ENCODE measurements at places on chromosomes 4 and X.

DNA sequence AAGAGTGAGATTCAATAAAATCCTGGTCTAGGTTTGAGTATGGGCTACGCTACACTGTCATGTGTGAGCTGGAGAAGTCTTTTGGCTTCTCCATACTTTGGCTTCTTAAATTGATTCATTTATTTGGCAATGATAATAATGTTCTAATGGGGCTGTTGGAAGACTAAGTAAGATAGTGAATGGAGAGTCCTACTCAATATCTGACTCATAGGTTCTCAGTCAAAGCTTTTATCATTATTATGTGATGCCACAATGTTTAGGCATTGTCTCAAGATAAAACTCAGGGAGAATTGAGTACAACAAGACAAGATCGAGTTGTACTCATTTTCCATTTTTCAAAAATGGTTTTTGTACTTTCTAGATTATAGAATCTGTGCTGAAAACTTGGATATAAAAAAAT lies 92.5 kb upstream of the VEGFC start:
- no peak for DNase-seq

GRCh38 chrX:150845091-150845490 lies 53.4 kb downstream of the CD99L2 start:
- no peak for DNase-seq

DNA sequence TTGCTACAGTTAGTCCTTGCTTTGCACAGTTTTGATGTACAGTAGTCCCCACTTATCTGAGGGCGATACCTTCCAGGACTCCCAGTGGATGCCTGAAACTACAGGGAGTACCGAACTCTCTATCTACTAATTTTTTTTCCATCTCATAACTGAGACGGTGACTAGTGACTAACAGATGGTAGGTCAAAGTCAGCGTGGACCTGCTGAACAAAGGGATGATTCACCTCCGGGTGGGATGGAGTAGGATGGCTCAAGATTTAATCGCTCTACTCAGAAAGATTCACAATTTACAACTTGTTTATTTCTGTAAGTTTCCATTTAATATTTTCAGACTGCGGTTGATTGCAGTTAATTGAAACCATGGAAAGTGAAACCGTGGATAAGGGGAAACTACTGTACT lies 655.8 kb downstream of the ZNF674 start:
- DNase-seq, result no peak

DNA sequence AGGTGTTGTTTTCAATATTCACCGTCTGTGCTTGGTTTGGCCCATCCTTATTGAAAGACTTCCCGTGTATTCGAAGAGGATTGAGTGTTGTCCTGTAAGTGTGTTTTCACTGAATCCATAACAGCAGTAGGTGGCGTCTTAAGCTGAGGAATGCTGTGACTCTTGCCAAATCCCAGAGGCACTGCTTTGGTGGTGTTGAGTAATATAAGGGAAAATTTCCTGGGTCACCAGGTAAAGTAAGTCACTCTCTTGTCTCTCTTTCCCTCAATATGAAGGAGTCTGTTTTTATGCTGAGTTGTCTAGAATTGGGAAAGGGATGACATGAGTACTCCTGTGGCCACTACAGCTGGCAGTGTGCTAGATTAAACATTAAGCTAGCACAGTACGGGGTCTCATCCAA lies 146.7 kb upstream of the ZXDB start:
- no peak for DNase-seq

GRCh38 chr4:5284517-5284916 lies 233.2 kb downstream of the STK32B start:
- DNase-seq, result no peak

DNA sequence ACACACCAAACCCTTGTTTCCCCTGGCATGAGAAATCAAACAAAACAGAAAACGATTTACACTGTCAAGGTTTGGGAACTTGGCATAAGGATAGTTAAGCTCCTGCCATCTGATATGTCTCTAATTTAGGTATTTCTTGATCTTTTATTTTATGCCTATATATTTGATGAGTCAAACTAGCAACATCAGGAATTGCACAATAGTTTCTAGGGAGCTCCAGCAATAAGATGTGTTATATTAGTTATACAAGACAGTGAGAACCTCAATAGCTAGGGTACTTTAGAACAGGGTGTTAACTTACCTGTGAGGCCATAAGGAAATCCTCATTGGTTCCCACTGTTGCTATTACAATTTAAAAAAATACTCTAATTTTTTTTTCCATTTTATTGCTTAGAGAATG lies 474.2 kb downstream of the GBA3 start:
- no peak for DNase-seq

- DNase-seq, result no peak
Measured at GRCh38 chrX:16826207-16826606, 39.9 kb downstream of the TXLNG start.

DNA sequence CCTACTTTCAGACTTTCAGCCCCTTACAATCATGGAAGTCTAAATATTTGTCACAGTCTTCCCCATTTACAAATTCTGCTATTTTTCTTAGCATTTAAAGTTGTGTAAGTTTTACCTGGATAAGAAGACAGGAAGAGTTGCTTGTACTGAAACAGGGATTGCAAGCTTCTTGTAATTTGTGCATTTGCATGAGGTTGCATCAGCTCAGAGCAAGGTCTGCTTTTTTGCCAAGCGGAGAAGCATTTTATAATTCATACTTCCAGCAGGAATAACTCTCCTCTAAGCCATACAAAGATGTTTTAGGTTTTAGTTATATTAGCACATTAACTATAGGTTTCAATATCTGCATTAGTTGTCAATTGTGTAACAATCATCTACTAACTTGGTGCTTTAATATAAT lies 922.0 kb upstream of the PABPC4L start:
- DNase-seq, result no peak

GRCh38 chrX:117996408-117996807 lies 120.2 kb downstream of the KLHL13 start:
- no peak for DNase-seq

DNA sequence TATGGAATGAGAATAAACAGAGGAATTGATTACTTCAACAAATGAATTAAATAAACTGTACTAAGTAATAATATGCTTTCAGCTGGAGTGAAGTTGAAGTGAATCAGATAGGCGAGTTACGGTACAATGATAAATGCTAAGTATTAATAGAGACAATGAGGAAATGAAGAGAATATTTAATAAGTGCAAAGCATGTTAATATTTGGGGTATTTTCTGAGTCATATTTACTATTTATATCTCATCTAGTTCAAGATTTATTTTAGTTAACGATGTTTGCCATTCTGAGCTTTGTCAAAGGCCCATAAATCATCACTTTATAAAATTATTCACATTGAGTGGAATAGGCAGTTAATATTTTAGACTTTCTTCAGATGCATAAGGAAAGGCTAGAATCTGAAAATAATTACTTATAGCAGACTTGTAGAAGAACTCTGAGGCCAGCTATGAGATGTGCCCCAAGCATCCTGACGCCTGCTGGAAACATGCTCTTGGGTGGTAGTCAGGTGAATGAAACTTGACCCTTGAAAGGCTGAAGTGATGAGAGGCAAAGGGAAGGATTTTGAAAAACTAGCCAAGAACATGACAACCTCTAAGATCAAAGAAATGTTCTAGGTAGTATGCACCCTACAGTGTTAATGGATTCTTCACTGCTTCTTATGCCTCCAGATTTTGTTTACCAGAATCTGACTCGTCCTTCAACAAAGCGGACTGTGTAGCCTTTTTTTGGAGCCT lies 133.8 kb upstream of the STIM2 start:
- DNase-seq, result no peak

- no peak for DNase-seq
Measured at GRCh38 chr4:22730021-22730420, 37.3 kb downstream of the GBA3 start.

All from ecto neural progenitor cell (in vitro differentiated cells).